NCI-H2029 treated with DMSO at 0.1 percent for 48 hours (cell line): ENCODE measurements at places on chromosomes 4 and X.
A peak's percentile ranks its signal among the peaks of the same experiment; 100 is the strongest.

DNA sequence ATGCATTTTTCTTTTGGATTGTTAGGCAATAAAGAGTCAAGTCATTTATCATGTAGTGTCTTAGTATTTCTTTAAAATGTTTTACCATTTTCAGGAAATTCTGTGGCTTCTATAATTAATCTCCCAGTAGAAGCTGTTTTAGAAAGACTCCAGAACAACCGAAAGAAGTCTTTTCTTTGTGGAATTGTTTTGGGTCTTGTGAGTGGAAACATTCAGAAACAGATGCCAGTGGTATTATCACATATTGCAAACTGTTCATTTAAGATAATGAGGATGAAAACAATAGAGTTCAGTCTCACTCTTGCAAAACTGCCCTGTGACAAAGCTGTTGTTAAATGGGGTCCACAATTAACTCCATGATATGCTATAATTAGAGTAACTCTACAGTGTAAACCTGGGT is 211.2 kb upstream of the KIT start:
- no peak for DNase-seq

DNA sequence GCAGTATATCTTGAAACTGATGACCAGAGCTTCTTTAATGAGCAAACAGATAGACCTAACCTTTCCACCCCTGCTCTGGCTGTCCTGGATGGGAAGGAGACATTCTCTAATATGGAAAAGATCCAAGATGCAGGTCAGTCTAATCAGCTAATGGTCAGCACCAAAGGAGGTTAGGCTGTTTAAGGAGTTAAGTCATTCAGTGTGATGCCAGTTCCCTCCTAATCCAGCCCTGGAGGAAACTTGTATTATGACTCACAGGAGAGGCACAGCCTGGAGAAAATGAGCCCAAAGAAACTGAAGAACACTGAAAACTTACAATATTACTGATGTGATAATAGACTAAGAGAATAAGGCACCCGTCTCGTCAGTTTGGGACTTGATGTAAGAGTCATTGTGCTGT is 323.0 kb downstream of the HNRNPD start:
- DNase-seq, result no peak

DNA sequence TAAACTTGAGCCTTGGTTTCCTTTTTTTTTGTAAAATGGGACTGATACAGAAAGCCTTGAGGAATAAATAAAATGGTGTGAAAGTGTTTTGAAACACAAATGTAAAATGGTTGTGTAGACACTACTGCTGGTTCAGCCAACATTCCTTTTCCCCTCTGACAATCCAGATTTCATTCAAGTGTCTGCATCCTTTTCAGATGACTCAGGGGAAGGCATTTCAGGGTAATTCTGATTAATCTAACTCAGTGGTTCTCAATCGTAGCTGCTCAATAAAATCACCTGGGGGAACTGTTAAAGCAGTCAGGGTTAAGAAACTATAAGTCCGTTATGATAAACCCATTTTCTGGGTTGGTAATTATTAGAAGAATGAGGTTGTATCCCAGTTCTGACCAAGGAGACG is 4.6 kb downstream of the ARHGAP10 start:
- no peak for DNase-seq

DNA sequence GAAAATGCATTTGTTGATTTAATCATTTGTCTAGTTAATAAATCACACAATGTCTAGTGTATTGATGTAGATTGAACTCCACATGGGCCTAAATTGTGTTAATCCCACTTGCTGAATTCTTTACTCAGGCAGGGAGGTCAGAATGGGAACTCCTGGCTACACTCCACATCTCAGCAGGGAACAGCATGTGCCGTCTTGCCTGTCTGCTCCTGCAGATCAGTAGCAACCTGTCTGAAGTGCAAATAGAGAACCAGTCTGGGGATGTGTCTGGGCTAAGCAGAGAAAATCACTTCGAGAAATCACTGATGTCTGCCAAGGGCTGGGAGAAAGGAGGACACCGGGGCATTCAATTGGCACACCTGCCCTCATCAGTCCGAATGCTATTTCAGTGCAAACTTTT is 16.5 kb upstream of the MXRA5 start:
- DNase-seq, result no peak

DNA sequence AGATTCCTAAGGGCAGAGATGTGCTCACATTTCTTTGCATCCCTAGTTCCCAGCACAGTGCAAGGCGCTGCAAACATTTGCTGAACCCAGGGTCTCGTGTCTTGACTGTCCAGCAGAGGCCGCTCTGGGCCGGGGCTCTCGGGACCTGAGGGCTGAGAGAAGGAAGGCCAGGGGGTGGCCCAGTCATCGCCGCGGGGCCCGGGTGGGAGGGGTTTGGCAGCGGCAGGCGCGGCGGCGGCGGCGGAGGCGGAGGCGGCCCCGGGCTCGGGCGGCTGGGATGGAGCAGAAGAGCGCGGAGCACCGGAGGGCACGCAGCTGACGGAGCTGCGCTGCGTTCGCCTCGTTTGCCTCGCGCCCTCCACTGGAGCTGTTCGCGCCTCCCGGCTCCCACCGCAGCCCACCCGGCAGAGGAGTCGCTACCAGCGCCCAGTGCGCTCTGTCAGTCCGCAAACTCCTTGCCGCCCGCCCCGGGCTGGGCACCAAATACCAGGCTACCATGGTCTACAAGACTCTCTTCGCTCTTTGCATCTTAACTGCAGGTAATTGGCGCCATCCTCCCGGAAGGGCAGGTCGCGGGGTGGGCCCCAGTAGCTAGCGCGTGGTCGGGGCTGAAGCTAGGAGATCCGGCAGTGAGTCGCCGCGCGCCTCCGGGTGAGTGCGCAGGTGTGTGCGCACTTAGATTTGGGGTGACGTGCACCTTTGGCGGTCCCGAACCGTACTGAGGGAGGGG is at the start of gene PARM1:
PARM1 (plus strand) TSS at position 285 of the 730 bp plus-strand sequence; CDS start at position 497, 212 bp downstream.
- DNase-seq, result peak; percentile 65

- no peak for DNase-seq
Measured at GRCh38 chrX:13778916-13779315, 38.0 kb downstream of the GPM6B start.

GRCh38 chr4:93029769-93030168 is 726.0 kb downstream of the GRID2 start:
- DNase-seq, result no peak

GRCh38 chr4:17072483-17072882 is 174.0 kb upstream of the LDB2 start:
- no peak for DNase-seq
